ENCODE measurements at places on chromosomes 16 and 17.

DNA sequence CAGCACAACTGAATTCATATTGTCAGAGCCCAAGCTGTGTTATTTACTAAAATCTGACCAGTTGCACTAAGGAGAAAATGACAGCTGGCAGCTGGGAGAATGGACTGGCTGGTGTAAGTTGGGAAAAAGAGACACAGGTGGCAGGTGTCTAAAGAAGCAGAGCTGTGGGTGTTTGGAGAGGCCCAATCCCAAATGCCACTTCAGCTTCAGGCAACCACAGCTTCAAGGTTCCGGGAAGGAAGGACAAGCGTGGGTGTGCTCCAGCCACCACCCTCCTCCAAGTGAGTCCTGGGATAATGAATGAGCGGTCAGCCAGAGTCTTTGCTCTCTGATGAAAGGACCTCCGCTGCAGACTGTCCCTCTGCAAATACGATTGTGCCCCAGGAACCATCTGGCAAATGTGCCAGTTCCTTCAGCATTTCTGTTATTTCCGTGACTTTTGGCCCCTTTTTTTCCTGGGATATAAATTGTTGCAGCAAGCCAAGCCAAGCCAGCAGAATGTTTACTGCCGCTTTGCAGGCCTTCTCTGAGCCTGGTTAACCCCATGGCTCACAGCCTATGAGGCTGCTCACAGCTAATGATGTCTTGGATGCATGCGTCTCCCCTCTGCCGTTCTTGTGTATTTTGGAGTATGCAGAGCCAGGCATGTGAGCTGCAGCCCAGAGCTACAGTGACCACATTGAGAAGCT is 9.5 kb upstream of the RHBDL3 start:
- no peak for DNase-seq

GRCh38 chr16:72409423-72409822 is 237.5 kb upstream of the PMFBP1 start:
- DNase-seq: no peak

GRCh38 chr16:25636662-25637061 is 55.1 kb upstream of the HS3ST4 start:
- no peak for DNase-seq

- DNase-seq: no peak
Measured at GRCh38 chr17:4358154-4358553, 8.3 kb downstream of the UBE2G1 start.

- no peak for DNase-seq
Measured at GRCh38 chr17:79023180-79023705, 726 bp upstream of the C1QTNF1 start.

GRCh38 chr16:78812582-78812981 is 713.1 kb downstream of the WWOX start:
- DNase-seq: no peak

- DNase-seq: no peak
Measured at GRCh38 chr16:89466920-89467319, 23.4 kb downstream of the ANKRD11 start.

DNA sequence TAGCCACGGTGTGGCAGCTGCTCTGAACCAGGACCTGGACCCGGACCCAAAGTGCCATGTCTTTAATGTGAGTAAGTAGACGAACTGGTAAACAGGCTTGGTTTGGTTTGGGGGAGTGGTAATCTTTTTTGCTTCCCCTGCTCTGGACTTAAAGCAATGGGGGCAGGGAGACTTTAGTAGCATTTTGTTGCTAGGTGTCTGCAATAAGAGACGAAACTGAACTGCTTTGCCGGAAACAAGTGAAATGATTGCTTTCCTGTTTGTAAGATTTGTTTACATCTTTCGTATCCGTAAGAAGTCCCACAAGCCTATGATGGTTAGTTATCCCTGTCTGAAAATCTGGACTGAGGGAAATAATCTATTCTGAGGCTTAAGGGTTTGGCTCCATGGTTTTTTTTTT is 21.5 kb downstream of the PRCD start:
- DNase-seq: no peak

DNA sequence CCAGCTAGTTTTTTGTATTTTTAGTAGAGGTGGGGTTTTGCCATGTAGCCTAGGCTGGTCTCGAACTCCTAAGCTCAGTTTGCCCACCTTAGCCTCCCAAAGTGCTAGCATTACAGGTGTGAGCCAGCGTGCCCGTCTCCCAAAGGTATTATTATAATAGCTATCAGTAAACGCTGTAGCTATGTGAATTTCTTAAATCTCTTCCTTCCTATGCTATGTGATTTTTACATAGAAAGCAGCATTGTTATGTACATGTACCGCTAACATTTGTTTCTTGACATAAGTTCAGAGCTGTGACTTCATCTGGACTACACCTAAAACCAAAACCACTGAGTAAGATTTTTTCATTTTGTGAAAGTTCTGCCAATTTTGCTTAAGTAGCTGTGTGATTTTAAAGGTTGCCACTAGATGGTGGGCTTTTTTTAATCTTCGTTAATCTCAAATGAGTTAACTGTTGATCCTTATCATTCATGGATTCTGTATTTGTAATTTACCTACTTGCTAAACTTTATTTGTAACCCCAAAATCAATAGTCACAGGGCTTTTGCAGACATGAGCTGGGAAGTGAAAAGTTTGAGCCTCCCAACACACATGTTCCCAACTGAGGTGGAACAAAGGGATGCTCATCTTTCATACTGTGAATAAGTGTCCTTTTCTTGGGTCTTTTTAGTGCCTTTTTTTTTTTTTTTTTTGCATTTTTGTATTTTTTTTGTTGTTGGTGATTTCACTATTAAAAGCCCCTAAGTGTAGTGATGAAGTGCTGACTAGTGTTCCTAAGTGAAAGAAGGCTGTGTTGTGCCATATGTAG is 21.9 kb downstream of the PRKAR1A start:
- no peak for DNase-seq

DNA sequence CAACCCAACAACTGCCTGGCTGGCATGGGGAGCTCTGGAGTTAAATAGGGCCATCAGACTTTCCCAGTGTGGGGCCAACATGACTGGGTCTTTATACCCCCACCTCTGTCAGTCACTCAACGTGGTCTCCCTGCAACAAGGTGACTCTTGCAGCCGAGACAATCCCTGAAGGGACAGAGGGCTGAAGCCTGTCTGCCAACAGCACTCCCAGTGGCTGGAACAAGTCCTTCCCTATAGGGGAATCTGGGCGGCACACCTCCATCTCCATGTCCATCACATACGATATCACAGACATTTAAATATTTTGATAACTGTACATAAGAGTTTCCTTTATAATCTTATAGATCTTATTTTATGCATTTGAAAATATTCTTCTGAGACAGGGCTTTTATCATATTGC is 4.8 kb upstream of the MAPT start:
- DNase-seq: no peak

- DNase-seq: no peak
Measured at GRCh38 chr17:62637809-62638208, 10.3 kb downstream of the MRC2 start.

DNA sequence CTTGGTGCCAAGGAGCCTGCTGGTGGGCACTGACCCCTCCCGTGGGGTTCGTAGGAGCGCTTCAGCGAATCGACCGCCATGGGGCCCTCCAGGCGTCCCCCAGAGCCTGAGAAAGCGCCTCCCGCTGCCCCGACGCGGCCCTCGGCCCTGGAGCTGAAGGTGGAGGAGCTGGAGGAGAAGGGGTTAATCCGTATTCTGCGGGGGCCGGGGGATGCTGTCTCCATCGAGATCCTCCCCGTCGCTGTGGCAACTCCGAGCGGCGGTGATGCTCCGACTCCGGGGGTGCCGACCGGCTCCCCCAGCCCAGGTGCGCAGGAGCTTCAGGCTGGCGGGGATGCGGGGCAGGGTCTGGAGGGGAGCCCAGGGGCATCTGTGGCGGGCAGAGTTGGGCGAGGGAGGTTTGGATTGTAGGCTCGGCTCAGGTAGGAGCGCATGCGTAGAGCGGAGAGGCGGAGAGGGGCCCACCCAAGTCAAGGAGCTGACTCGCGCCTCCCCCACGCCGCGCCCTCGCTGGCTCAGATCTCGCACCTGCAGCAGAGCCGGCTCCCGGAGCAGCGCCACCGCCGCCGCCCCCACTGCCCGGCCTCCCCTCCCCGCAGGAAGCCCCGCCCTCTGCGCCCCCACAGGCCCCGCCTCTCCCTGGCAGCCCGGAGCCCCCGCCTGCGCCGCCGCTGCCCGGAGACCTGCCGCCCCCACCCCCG is 19.8 kb downstream of the FMNL1 start:
- DNase-seq: no peak

GRCh38 chr17:21171309-21171922 is 42.5 kb downstream of the TMEM11 start:
- DNase-seq: no peak

DNA sequence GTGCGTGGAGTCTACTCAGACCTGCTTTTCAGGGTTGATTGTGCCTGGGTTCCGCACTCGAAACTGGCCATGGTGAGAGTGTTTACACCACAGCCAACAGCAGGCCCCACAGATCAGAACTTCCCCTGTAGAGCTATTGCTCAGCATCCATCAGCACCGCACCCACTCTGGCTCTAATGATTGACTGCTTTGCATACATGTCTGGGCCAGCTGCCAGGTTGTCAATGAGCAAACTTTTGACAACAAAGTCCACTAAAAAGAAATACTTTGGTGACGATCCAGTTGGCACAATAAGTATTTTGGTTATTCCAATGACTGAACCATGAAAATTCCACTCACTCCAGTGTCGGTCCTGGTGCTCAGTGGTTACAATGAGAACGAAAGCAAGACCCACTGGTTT is 190.7 kb downstream of the FOXL1 start:
- DNase-seq: no peak

DNA sequence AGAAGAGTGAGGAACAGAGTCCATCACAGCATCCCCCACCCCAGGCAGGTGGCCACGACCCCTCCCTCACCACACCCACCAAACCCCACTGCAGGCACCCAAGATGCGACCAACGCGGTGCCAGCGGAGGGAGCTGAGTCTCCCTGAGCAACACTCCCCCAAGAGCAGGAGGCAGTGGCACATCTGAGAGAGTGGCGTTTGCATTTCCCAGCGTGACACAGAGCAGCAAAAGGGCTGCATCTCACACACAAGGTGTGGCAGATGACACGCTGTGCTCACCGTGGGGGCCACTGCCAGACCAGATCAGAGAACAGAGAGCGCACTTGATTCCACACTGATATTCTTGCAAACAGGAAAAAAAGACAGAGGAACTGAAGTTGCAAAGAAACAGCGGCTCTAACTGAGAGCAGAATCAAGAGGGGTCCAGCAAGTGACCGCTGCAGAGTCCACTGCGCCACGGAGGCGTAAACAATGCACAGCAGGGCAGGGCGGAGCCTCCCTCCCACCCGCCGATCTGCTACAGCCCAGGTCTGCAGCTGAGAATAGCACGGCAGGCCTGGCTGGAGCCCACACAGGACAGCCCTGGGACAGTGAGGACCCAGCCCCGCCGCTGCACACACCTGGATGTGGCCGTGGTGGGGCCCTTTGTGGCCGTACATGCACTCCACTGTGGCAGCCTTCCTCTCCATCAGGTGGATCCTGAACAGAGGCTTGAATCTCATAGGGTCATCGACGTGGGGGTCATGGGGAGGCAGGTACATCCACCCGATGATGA is 26.0 kb upstream of the C16orf95 start:
- DNase-seq: no peak

- no peak for DNase-seq
Measured at GRCh38 chr17:43327421-43327820, 71.4 kb upstream of the ARL4D start.

DNA sequence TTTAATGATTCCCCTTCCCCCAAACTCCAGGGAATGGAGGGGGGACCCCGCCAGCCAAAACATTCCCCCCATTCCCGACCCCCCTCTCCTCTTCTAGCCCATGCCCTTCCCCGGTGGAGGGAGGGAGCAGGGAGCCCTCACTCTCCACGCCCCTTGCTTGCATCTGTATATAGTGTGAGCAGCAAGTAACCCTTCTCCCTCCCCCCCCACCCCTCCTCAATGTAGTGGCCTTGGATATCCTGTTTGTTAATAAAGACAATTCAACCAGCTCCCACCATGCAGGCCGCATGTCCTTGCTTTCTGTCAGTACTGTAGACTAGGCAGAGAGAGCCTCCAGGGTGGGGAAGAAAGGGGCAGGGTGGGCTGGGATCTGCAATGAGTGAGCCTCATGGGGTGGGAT is 1.6 kb upstream of the C17orf107 start:
- DNase-seq: no peak

GRCh38 chr16:67383284-67383683 is 10.0 kb downstream of the TPPP3 start:
- no peak for DNase-seq

DNA sequence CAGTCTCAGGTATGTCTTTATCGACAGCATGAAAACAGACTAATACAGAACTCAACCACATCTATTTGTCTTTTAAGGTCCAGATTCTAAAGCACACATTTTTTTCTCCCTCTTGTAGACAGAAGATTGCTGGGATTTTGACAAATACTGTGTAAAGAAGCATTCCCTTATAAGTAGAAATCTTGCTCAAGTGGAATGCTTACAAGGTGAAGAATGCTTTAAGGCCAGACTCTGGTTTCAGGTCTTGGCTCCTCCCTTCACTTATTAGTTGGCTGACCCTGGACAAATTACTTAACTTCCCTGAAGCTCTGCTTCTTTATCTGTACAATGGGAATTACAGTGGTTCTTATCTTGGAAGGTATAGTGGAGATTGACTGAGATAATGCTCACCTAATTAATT is 242.3 kb upstream of the IRX5 start:
- no peak for DNase-seq

DNA sequence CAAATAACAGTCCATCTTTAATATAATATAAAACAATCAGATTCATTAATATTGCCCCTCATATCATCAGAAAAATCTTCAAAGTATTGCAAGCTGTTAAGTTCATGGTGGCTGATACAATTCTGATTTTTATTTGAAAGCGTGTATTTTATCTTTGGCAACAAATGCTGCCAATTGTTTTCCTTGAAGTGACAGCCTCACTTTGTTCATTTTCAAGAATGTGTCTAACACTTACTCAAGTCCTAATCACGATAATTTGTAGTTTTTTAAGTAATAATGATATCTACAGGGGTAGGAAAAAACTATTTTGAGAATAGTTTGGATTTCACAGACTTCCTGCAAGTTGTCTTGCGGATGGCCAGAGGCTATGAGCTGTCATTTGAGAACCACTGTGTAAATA is 75.8 kb downstream of the HS3ST3B1 start:
- DNase-seq: no peak
